Right ventricle myocardium inferior (tissue), 1 donor: ENCODE measurements at places on chromosomes 1 and 21.

DNA sequence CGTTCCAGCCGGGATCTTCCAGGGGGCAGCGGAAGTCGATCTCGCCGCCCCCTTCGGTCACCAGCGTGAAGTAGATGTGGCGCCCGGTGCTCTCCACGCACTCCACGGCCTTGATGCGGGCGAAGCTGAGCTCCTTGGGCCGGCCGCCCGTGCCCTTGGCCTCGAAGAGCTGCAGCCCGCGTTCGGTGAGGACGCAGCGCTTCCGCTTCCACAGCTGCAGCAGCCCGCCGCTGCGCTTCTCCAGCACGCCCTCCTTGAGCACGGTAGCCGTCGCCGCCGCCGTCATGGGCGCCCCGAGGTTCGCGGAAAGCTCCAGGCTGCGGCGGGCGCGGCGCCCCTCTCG is 516 bp downstream of the PHLDA3 start:
- DNase-seq, result peak; percentile 77

DNA sequence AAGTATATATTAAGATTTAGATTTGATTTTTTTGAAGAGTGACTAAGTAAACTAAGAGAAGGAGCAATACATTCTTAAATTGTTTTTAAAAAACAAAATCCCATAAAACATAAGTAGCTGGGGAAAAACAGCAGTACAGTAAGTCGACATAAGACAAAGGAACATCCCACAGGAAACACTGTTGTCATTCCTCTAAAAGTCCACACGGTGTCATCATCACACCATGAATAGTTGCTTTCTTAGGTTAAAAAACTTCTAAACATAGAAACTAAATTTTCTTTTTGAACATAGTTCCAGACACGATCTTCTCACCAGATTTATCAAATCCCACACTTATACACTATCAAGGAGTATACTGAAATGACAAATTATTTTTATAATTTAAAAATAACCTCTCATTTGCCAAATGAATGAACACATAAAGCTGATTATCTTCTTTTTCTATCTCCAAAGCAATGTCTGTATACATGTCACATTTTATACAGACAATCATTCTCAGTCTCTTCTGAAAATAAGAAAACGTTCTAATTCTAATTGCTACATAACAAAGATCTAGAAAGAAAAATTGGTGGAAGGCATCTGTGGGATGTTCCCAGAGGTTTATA is 15.8 kb downstream of the ODF2L start:
- no peak for DNase-seq

GRCh38 chr1:160640359-160641123 is 6.3 kb downstream of the SLAMF1 start:
- DNase-seq, result no peak

DNA sequence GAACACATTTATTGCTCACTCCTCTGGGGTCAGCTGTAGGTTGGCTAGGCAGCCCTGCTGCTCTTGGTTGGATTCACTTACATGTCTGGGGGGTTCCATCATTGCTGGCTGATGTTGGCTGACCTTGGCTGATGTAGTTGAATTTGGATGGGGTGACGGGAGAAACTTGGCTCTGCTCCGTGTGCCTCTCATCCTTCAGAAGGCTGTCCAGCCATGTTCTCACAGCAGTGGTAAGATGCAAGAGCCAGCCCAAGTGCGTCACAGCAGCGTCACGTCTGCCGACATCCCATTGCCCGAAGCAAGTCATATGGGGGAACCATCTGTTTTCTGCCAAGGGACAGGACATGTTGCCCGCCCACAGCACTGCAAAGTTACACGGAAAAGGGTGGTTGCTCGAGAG is 613.5 kb downstream of the MATN1 start:
- DNase-seq, result peak; percentile 67

GRCh38 chr1:30191154-30191702 is 532.2 kb downstream of the MATN1 start:
- DNase-seq, result no peak

DNA sequence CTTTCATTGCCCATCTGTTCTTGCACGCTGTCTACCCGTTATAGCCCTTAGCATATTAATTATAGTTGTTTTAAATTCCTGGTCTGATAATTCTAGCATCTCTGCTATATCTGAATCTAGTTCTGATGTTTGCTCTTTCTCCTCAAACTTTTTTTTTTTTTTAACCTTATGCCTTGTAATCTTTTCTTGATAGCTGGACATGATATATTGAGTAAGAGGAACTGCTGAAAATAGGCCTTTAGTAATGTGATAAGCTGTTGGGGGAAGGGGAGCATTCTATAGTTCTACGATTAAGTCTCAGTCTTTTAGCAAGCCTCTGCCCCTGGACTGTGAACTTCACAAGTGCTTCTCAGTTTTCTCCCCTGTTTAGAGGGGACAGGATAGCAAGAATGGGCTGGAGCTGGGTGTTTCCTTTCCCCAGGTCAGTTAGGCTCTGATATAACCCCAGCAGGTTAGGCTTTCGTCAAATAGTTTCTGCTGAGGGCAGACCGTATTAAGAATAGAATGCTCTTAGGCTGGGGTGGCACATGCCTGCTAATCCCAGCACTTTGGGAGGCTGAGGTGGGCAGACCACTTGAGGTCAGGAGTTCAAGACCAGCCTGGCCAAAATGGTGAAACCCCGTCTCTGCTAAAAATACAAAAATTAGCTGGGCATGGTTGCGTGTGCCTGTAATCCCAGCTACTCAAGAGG is 62.2 kb downstream of the ZFYVE9 start:
- no peak for DNase-seq

GRCh38 chr1:183933528-183934179 is 103.9 kb downstream of the COLGALT2 start:
- no peak for DNase-seq

- DNase-seq, result no peak
These were observed 413.4 kb downstream of the HLX start for GRCh38 chr1:221292652-221293051.

DNA sequence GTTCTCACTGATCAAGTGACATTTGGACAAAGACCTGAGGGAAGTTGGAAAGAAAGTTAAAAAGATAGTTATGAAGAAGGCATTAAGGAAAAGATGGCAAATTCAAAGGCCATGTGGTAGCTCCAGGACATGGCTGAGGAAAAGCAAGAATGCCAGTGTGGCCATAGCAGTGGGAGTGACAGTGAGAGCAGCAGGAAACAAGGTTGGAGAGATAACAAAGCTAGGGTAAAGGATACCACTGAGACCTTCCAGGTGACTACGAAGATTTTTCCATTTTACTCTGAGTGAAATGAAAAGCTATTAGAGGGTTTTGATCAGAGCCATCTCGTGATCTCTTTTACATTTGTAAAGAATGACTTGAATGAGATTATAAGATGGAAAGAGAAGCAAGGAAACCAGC is 170.6 kb downstream of the SLC44A5 start:
- DNase-seq, result no peak

- DNase-seq, result peak; percentile 33
These were observed 47.7 kb upstream of the RPL11 start for GRCh38 chr1:23643736-23644554.

GRCh38 chr1:112444269-112444668 is 48.3 kb downstream of the CTTNBP2NL start:
- no peak for DNase-seq

GRCh38 chr1:162765788-162766187 is 24.7 kb upstream of the HSD17B7 start:
- DNase-seq, result no peak

DNA sequence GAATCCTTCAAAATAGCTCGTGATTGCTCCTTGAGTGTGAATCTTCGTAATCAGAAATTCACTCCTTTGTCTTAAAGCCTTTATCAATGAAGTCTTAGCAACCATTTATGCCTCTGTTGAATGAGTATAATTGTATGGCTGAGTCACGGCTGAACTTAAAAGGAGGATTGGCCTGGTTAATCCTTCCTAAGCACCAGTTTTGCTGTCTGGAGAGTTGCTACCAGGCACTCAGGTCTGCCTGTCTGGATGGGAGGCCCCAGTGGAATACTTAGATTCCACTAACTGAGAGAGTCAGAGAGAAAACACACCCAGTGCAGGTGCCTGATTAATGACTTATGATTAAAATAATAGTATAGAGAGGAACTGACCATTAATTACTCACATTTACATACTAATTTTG is 7.6 kb upstream of the HHAT start:
- no peak for DNase-seq

DNA sequence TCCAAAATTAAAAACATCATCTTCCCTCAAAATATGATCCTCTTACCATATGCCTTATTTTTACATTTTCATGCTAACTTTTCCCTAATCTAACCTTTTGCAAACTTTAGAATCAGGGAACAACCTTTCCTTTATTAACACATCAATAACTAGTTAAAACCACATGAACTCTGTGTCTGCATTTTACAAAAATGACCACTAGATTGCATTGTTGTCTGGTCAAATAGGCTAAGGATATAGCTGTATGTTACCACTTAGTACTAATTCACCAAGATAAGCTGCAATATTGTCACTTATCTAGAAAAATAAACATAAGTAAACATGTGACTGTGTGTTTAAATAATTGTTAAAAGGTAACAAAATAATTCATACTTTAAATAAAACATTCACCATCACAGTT is 82.3 kb downstream of the DENND1B start:
- DNase-seq, result no peak

- DNase-seq, result no peak
These were observed 9.2 kb upstream of the EPHA8 start for GRCh38 chr1:22553991-22554522.

GRCh38 chr1:68144856-68145255 is 87.5 kb downstream of the WLS start:
- no peak for DNase-seq

- DNase-seq, result no peak
These were observed 21.3 kb downstream of the SERINC2 start for GRCh38 chr1:31434101-31434871.

DNA sequence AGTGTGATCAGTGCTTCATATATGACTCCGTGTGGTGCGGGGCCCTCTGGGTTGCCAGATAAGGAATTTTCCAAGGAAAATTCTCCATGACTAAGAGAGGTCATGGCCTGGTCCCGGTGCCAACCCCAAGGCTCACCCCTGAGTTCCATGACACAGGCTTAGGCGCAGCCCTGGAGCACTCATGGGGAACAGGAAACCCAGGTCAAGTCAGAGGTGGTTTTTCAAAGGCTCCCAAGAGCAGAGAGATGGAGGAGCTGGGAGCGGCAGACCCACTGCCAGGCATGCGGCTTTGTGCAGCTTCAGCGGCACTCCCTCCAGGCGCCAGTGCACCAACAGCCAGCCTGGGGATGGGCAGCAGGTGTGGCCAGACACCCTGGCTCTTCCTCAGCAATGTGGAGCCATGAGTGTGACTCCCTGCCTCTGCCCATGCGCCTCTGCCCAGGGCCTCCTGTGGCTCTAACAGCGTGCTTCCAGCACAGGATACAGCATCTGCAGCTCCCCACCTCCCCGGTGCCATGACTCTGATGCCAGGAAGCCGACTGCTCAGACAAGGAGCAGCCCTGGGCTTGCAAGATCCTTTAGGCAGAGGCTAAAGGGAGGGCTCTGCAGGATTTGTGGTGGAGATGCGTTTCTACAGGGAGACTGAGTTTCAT is 47.3 kb downstream of the GPR161 start:
- no peak for DNase-seq

DNA sequence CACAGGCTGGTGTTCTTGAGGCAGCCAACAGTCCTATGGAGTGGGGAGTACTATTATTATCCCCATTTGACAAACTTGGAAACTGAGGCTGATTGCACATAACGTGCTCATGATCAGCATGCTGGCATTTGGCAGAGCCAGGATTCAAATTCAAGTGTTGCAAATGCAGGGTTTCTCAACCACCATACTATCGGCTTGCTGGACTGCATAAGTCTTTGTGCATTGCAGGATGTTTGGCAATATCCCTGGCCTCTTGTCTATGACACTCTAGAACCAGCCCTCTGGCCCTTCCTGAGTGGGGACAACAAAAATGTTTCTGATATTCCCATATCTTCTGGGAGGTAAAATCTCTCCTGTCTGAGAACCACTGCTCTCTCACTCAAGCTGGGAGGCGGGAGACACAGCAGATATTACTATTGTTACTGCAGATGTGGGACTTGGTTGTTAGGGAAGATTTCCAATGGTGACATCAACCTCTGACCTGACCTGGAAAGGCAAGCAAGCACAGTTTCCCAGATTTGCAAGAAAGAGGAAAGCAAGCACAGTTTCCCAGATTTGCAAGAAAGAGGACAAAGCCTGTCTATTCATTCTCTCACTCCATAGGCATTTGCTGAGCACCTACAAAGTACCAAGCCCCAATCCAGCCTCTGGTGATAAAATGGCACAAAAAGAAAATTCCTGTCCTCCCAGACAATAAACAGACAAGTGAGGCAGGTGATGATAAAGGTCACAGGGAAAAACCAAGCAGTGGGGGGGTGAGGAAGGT is 1.0 kb upstream of the AADACL3 start:
- DNase-seq, result no peak

DNA sequence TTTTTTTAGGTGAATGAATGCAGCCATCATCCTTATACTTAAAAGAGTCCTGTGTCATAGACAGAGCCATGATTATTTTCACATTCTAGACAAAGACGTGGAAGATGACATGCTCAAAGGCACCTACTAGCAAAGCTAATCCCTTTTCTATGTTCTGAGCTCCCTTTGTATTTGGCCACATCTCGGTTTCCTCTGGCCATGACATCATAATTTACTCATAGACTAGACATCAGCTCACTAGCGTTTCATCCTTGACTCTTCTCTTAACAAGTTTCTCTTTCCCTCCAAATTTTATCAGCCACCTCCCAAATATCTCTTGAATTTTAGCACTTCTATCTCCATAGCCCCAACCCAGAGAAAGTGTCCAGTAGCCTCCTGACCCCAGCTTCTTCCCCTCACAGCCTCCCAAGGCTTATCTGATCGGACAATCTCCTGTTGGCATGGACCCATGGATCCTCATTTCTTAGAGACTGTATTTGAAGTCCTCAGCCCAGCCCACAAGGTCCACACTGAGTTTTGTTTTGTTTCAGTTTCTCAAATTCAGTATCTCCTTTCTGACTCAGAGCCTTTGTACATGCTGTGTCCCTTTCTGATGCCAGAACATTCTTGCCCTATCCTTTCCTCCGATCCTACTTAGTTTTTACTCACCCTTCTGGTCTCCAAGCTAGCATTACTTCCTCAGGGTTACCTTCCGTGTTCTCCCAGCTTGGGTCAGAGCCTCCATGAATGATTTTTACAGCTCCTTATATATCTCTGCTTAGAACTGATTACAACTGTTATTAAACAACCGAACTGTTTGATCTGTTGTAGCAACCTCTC is 33.0 kb upstream of the EPS8L3 start:
- DNase-seq, result no peak

DNA sequence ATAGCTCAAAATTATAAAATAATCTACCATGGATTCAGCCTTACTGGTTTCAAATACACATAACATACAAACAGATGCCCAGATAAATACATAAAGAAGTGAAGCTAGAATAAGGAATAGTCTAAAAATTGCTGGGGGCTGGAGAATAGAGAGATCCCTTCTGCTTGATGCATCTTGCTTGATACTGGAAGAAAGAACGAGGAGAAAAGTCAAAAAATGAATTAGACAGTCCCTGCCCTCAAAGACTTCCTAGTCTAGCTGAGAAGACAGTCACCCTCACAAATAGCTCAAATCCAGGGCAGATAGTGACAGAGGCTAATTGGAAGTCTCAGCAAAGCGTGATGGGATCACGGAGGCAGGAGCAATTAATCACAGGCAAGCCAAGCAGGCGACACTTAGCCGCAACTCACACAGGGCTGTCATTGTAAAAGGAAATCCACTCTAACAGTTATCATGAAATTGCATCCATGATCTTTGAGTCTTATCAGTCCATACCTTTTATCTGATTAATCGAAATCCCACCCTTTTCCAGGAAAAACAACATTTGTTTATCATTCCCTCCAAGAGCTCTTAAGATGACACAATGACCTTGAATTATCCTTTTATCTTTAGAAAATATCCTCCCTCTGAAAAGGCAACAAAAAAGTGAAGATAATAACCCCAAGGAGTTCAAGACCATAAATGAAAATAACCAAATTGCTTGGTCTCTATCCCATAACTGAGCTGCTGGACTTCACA is 59.7 kb upstream of the TIAM1 start:
- no peak for DNase-seq
